ENCODE measurements at places on chromosomes 2 and 18.

DNA sequence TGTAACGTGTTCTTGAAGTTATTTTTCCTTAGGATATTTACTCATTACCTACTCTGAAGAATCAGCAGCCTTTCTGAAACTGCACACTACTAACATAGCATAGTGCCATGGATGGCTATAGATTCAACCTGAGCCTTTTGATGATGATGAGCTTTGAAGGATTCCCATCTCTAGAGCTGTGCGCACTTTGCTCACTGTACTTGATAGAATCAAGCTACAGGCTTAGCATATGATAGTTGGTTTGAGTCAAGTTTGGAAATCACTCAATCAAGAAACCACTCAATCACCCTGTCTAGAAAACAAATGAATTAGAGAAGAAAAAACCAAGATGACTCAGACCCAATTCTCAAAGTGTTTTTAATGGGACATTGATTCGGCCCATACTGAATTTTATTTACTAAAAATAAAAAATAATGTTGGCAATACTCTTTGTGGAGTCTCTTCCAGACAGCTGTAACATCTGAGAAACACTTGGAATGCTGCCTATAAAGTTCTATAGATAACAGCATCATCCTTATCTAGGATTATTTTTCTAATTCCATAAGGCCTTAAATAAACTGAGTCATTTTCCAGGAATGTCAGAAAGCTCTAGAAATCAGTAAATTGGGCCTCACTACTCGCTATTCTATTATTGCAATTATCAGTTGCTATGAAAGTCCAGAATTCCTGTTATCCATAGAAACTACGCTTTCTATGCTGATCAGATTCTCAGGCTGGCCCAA is 259.0 kb upstream of the ERBB4 start:
- DNase-seq: no peak

GRCh38 chr18:79650959-79651358 is 28.6 kb upstream of the CTDP1 start:
- DNase-seq: no peak

DNA sequence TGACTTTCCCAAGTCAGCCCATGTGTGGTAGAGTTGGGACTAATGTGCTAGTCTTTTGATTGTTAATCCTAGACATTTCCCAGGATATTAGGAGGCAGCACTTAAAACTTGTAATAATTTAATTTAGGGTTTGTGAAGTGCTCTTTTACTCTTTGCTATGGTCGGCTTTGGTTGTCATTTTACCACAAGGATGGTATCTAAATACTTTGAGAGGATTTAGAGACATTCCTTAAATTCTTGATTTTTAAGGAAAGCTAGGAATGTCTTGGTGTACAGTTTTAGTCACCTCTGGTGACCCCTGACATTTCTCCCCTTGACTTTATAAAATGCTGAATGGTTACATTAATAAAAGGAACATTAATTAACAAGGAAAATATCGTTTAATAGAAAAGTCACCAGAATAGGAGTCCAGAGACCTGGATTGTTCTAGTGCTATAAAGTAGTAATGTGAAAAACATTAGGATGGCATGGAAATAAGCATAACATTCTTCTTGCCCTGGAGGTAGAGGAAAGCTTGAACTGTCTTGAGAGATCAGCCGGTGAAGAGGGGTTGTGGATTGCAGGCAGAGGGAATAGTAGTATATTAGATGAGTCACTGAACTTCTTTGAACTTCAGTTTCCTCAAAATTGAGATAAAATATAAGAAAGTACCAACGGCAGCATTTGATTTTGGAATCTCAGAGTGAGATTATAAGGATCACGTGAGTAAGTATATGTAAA is 209.2 kb downstream of the MCFD2 start:
- DNase-seq: no peak

DNA sequence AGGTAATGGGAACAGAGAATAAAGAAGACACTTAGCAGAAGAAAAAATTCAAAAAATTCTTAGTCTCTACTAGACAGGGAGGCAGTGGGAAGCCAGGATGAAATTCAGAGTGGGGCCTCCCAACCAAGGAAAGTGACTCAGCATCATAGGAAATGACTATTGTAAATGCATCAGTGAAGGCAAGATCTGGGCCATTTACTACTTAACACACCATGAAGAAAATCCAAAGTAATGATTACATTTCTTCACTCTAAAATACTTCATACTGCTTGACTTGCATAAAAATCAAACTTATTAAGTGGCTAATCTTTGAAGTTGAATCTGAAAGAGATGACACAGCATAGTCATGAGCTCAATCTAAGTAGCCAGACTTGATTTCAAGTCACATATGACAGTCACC is 405.8 kb upstream of the SLC39A10 start:
- no peak for DNase-seq

DNA sequence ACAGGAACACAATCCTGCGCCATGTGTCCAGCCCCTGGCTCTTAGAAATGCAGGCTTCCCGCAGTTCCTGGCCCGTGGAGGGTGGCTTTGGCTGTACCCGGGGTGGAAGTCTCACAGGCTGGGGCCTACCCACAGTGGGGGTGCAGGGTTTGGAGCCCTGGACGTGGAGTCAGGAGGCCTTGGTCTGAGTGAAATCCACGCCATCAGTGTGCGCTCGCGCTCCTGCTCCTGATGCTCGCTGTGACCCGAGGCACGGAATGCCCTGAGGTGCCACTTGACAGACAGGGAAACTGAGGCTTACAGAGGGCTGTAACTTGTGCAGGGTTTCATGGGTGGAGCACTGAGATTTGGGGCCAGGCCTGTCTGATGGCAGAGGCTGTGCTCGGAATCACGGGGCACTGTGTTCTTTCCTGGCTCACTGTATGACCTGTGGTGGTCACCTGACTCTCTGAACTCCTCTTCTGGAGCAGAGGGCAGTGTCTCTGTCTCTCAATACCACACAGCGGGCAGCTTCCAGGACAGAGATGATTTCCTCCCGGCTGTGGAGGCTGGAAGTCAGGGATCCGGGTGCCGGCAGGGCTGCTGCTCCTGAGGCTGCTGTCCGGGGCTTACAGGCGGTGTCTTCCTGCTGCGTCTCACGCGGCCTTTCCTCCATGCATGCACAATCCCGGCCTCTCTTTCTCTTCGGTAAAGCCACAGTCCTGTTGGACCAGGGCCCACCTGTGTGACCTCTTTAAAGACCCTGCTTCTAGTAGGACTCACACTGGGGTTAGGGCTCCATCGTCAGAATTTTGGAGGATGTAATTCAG is 25.9 kb upstream of the ALLC start:
- DNase-seq: peak; percentile 83

GRCh38 chr18:61917818-61918217 is 25.0 kb upstream of the RNF152 start:
- DNase-seq: no peak

GRCh38 chr2:192137451-192137850 is 57.3 kb downstream of the TMEFF2 start:
- DNase-seq: no peak

- no peak for DNase-seq
Measured at GRCh38 chr2:169761970-169762292, 28.3 kb downstream of the KLHL23 start.

DNA sequence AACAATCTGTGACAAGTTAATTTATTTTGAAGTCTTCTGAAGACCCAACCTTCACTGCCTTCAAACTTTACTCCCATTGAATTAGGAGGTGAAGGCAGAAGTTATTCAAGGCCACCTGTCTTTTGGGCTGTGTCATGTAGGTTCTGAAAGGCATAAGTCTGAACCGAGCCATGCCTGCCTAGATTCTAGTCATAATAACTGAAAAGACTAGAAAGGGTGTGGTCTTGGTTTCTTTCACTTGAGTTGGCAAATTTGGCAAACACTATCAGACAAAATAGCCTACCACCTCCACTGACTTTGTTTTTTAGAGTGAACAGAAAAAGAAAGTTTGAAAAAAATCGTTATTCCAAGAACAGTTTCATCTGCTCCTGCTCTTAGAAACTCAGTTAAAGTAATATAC is 38.4 kb downstream of the PPM1B start:
- no peak for DNase-seq

DNA sequence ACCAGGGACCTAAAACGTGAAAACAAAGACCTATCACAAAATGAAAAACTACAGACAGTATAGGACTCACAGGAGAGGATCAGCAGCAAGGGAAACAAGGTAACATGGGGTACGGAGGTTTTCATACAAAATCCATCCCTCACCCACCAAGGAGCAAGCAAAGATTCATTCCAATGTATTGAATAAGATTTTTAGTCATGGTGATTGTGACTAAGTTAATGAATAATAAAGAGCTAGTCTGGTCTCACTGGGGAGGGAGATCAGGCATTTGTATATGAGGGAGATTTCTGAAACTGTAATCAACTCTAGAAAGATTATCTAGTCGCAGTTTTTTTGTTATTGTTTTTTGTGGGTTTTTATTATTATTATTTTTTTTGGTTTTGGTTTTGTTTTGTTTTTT is 336.5 kb upstream of the MMADHC start:
- DNase-seq: no peak

DNA sequence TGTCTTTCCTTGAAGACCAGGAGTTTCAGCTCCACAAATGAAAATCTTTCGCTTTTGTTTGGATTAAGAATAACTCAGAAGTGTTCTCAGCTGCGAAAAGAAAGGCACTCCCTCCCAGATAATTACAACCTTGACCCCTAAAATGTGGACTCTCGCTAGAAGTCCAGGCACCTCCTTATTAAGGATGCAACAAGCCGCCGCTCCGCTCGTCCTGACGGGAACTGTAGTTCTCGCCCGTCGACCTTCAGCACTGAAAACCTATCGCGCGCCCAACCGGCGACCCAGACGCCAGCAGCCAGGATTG is 559 bp downstream of the IMMT start:
- no peak for DNase-seq

DNA sequence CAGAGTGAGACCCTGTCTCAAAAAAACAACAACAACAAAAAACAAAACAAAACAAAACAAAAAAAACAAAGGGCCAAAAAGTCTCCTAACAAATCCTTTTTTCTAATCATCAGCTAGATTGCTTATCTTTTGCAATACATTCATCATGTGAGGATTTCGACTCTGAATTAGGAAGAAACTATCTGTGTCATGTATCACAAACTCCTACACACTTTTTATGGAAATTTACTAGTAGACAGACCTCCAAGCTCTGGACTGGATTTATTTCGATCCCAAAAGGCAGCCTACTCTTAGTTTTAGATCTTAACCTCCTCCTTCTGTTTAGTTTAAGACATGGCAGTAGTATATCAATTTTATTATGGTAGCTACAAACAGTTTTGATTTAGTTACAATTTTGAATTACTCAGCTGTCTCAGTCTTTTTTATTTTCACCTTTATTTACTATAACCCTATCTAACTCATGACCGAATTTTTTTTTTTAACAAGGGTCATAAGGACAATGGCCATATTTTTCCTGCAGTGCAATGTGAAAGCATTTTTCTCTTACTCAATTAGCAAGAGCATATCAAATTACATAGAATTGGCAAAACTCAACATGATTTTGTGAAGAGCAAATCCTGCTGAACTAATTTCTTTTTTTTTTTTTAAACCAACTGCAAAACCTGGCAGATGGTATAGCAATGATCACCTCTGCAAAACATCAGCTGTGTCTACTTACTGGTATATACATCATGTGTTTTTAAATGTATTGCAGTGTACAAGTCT is 10.7 kb upstream of the CCDC88A start:
- DNase-seq: no peak

- DNase-seq: no peak
Measured at GRCh38 chr18:69691008-69691760, 256.5 kb downstream of the CD226 start.

- no peak for DNase-seq
Measured at GRCh38 chr2:45605116-45605515, 6.0 kb downstream of the SRBD1 start.

GRCh38 chr2:8018956-8019355 is 662.9 kb upstream of the ID2 start:
- DNase-seq: peak; percentile 65

DNA sequence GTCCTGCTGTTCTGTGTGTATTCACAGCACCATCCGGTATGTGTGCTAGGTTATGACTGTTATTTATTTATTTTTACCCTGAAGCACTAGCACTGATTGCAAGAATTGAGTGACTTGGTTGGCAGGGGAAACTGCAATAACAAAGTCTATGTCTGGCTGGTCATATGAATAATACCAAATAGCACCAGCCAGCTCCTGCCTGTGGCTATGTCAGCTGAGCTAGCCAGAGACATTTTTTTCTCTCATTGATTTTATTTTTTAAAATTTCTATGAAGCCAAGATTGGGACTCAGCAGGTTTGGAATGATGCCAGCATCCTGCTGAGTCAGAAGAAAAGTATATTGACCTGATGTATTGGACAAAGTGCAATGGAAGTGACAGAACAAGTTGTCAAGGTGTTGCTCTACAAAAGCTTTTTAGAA is 188.5 kb upstream of the CDH2 start:
- no peak for DNase-seq

DNA sequence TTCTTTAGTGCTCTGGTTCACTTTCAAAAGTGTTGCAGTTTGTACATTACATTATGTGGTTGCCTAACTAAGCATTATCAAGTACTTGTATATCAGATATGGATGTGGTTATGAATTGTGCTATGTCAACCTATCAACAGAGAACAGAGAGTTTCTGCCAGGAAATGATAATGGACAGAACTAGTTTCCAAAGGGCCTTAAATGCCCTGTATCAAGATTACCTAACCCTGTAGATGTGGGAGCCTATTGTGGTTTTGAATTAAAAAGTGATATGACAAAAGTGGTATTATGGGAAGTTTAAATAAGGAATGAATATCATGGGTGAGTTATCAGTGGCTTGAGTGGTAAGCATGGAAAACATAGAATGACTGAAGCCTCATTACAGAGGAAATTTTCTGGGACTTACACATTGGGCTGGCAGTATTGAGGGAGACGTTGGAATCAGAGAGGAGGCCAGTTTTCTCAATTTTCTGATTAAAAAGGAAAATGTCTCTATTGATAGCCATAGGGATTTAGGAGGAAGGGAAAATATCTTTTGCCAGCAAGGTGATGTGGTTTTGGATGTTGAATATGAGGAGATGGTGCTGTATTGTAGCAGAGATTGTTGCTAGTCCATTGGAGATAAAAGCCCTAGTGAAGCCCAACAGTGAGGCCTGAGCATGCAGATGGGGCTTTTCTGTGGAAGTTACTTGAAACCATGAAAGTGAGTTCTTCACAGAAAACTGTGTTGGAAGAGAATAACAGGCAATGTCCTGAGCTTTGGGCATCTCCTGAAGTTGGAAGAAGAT is 140.7 kb downstream of the TTC27 start:
- DNase-seq: no peak

GRCh38 chr2:50658883-50659282 is 373.0 kb downstream of the NRXN1 start:
- no peak for DNase-seq

DNA sequence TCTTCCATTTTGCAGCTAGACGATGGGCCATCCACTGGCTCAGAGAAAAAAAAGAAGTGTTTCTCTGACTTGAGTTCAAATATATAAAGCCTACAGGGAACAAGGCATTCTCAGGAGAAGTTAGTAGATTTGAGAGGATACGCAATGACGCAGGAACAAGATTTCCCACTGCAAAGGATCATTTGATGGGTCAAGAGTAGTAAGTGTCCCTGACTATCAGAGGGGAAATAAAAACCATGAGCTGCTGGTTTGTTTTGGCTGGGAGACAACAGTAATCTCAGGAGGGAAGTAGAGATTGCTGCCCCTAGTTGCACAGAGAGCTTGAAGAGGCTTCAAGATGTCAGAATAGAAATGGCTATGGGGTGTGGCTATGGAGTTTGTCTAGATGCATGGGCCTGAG is 22.3 kb upstream of the MYO1B start:
- no peak for DNase-seq

Data from lower leg skin (tissue), 4 donors.